Right forelimb (tissue), 1 donor: ENCODE measurements at places on chromosomes 11 and 22.

DNA sequence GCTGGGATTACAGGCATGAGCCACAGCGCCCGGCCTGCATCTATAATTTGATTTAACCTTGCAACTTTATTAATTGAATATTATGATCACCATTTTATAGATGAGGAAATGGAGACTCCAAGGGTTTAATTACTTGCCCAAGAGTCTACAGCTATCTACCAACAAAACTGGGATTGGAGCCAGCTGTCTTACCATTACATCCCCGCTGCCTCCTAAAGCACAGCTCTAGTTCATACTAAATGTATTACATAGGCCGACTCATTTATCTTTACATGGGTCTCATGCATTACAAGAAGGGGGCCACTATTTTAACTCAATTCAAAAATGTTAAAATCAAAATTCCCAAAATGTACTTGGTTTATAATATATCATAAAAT is 14.1 kb upstream of the TMA7B start:
- no peak for DNase-seq

DNA sequence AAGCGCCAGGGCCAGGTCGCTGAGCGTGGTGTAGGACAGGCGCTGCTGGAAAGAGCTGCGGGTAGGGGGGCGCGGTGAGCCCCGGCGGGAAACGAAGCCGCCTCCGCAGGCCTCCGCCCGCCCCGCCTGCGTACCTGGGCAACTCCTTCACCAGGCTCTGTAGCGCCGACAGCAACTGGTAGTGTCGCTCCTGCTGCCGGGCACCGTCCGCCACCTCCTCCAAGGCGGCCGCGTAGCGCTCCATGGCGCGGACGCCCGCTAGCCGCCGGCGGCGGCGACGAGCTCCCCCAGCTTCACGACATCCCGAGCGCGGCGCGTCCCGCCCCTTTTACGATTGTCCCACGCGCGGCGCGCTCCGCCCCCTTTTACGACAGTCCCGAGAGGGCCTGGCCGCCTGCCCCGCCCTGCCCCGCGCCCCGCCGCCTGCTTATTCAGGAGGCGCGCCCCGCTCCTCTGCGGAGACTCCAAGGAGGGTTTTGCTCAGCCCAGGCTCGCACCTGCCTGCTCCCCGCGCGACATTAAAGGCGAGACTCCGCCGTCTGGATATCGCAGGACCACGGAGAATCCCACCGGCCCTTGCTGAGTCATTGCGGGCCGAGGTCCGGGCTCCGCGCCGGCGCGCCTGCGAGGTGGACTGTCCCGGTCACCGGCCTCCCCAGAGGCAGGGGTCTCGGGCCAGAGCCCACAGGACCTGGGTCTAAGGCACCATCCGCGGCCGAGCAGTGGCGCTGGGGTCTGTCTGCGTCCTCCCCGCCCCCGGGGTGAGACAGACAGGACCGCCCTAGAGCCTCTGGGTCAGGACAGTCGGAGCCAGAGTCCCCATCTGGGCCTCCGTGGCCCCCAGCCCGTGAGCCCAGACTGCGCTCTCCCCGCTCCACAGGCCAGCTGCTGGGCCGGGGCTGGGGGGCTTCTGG is at the start of gene DGCR6L:
DGCR6L (minus strand) TSS at position 316 of the 914 bp plus-strand sequence; CDS start at position 244, 72 bp downstream.
- peak; percentile 97 for DNase-seq

DNA sequence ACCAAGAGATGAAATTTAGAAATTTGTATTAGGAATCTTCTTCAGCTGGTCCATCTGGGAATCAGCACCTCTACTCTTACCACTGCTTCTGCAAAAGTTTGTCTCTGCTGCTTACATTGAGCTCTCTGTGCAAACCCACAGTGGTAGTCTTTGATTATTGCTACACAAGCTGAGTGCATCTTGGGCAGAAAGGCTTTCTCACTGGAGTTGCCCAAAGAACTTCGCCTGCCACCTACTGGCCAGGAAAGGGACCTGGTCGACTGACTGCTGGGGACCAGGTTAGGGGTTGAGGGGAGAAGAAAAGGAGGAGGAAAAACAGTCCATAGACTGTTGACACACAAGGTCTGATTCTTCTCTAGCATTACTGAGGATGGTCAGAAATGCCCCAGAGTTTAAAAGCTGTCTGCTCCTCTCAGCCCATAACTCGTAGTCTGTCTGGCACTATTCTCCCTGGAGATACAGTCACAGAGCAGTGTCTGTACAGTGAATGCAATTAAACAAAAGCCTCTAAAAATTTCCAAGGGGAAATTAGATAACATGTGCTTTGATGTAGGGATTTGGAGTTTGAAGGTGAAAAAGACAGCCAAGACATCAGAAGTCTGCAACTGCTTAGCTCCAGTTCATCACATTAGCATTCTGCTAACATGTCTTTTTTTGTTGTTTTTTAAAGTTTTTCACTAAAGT is 215.0 kb upstream of the CTSC start:
- no peak for DNase-seq

GRCh38 chr11:34183848-34184391 is 78.5 kb downstream of the NAT10 start:
- no peak for DNase-seq

DNA sequence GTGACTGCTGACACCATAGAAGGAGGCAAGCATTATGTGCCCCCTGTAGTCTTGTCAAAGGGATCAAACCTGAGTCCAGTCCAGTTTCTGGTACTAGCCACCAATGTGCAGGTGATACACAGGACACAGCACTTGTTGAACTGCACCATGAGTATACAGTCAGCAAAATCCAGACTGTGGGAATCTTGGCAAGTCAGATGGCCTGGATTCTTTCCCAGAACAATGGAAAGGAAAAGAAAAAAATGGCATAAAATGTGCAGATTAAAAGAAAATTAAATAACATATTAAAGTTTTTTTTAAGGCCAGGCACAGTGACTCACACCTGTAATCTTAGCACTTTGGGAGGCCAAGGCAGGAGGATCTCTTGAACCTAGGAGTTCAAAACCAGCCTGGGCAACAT is 16.8 kb downstream of the CRY2 start:
- no peak for DNase-seq

DNA sequence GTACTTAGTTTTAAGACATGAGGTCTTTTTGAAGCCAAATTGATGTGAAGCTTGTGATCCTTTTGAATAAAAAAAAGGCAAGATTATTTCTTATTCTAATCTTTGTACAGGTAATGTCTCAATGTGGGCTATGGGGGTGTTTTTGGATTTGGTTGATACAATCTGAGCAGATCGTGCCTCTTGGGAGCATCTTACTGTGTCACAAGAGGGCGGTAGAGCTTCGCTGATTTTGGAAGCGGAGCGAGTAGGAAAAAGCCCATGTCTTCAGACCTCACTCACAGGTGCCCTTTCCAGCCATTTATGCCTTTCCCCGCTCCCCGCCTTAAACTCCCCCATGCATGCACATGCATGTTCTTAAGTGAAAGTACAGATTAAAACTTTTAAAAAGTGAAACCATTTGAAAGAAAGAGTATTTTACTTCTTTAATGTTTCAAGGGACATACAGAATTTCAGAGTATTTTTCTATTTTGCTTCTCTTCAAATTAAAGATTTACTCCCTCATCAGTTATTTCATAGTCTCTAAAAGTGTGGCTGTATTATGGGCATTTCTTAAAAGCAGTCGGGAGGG is 18.8 kb downstream of the DDX25 start:
- peak; percentile 76 for DNase-seq

DNA sequence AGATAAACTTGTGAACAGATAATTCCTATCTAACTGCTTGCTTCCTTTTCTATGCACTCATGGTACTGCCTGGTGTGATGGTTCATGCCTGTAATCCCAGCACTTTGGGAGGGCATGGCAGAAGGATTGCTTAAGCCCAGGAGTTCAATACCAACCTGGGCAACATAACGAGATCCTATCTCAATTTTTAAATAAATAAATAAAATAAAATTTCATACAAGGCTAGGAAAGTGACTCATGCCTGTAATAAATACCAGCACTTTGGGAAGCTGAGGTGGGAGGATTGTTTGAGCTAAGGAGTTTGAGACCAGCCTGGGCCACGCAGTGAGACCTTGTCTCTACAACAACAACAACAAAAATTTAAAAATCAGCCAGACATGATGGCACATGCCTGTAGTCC is 166.6 kb downstream of the COMMD9 start:
- no peak for DNase-seq

- no peak for DNase-seq
These were observed 173.7 kb downstream of the CEP164 start for GRCh38 chr11:117501237-117501898.

DNA sequence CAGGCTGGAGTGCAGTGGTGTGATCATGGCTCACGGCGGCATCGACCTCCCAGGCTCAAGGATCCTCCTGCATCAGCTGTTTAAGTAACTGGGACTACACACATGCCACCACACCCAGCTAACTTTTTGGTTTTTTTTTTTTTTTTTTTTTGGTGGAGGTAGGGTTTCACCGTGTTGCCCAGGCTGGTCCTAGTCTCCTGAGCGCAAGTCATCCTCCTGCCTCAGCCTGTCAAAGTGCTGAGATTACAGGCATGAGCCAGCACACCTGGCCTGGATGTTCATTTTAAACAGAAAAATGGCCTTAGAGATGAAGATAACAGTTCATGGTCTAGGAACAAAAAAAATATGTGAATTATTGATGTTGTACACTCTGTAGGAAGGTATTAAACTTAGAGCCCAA is 13.6 kb upstream of the SLC25A18 start:
- DNase-seq = no peak

DNA sequence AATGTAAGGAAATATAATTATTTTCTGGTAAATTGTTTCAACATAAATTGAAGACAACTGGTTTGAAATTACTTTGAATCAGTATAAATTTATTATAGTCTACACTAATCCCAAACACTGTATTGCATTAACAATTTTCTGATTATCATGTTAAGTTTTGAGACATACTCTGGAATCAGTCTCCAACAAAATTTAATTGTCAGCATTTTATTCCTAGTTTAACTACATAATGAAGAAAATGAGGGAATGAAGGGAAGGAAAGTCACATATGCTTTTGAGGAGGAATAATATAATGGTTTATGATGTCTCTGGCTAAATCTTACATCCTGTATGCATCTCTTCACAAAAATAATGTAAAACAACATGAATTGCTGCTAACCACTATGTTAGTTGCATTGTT is 14.2 kb downstream of the OR52E1 start:
- no peak for DNase-seq

DNA sequence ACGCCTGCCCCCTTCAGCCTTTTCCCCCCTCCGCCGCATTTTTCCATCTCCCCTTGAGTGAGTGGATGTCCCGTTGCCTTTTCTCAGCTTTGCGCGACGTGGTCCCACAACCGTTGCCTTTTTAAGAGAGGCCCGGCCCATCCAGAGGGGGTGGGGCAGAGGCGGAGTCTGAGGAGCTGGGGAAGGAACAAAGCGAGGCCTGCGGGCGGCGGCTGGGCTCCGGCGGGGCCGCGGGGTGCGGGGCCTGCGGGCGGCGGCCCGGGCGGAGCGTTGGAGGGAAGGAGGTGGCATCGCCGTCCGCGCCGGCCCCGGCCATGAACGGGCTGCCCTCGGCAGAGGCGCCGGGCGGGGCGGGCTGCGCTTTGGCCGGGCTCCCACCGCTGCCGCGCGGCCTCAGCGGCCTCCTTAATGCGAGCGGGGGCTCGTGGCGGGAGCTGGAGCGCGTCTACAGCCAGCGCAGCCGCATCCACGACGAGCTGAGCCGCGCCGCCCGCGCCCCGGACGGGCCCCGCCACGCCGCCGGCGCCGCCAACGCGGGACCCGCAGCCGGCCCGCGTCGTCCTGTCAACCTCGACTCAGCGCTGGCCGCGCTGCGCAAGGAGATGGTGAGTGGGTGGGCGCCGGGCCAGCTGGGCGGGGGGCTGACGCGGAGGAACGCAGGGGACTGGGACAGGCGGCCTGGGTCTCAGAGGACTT is at the start of gene FAM89B:
FAM89B (plus strand) TSS at position 183 of the 696 bp plus-strand sequence; CDS start at position 315, 132 bp downstream.
- DNase-seq = peak; percentile 95
